Stimulated activated CD4-positive, alpha-beta T cell treated with anti-CD3 and anti-CD28 coated beads, Interleukin-12 subunit alpha, Interleukin-12 subunit beta, amount 100 ng/mL, for 24 hours (primary cell): ENCODE measurements at places on chromosomes 12 and 14.

DNA sequence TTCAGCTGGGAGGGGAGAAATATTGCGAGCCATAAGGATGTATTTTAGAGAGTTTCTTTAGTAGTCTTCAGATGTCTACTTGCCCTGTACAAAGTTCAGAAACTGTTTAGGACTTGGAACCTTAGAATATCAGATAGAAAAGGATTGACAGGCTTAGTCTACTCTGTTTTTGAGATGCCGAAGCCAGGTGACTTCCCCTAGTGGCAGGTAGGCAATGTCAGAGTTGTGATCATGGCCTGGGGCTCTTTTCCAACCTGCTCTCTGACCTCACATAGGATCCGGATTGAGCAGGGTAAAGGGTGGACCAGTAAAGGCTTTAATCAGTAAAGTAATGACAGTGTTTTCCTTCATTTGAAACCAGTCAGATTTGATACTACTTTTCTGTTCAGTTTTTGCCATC lies 59.6 kb downstream of the PRKCH start:
- no peak for DNase-seq

GRCh38 chr14:24436355-24437019 lies 6.1 kb downstream of the SDR39U1 start:
- DNase-seq, result no peak

DNA sequence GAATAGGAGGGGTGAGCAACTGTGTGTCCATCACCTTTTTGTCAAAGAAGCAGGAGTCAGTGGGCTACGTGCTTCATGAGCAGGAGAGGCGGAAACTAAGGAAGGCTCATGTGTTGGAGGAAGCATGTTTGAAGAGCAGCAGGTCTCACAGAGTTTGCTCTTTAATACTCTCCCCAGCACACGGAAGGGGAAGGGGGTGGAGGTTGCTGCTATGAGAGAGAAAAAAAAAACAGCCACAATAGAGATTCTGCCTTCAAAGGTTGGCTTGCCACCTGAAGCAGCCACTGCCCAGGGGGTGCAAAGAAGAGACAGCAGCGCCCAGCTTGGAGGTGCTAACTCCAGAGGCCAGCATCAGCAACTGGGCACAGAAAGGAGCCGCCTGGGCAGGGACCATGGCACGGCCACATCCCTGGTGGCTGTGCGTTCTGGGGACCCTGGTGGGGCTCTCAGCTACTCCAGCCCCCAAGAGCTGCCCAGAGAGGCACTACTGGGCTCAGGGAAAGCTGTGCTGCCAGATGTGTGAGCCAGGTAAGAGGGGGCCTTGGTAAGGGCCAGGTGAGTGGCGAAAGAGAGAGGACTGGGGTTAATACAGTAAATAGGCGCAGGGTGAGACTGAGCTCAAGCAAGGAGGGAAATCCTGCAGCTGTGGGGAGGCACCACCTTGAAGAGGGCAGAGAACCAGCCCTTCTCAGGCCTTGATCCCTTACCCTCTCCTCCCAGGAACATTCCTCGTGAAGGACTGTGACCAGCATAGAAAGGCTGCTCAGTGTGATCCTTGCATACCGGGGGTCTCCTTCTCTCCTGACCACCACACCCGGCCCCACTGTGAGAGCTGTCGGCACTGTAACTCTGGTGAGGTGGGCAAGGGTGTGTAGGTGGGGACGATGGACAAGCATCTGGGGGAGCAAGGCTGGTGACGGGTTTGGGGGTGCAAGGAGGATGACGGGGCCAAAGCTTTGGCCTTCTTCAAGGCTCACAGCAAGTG lies at the start of gene CD27:
CD27 (plus strand) TSS at position 252 of the 985 bp plus-strand sequence; CDS start at position 393, 141 bp downstream.
- DNase-seq, result no peak

GRCh38 chr12:106297075-106297474 lies 5.5 kb upstream of the TCP11L2 start:
- DNase-seq, result no peak

GRCh38 chr14:74469548-74470518 lies 23.3 kb downstream of the NPC2 start:
- no peak for DNase-seq
